ENCODE measurements at places on chromosomes 16 and 17.

DNA sequence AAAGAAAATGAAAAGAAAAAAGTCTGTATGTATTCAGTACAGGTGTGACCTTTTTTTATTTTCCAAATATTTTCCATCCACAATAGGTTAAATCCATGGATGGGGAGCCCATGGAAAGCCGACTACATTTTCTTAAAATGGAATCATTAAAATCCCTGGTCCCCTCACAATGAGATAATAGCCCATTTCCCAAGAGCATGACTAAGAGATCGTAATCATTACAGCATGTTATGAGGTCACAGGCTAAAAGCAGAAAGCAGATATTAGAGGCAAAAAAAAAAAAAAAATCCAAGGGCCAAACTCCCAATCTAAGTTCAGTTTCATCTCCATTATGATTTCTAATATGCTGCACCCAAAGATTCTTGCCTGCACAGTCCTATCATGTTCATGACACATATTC is 44.7 kb downstream of the CYTH1 start:
- no peak for DNase-seq

GRCh38 chr16:1420111-1420539 is 422 bp downstream of the UQCC4 start:
- DNase-seq, result no peak

DNA sequence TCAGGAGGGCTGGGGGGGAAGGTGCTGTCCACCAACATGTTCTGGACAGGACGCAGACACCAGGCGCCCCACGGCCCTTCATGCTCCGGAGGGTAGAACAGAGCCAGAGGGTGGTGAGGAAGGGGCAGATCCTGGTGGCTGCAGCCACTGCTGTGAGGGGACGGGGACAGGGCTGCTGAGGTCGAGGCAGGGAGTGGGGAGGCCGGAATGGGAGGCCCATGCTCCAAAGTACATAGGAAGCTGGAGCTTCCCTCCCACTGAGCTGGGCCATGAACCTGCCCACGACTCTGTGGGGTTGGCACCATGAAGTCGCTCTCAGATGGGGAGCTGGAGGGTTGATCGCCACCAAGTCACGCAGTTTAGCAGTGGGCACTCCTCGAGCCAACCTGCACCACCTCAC is 8.0 kb upstream of the METRNL start:
- DNase-seq, result no peak

DNA sequence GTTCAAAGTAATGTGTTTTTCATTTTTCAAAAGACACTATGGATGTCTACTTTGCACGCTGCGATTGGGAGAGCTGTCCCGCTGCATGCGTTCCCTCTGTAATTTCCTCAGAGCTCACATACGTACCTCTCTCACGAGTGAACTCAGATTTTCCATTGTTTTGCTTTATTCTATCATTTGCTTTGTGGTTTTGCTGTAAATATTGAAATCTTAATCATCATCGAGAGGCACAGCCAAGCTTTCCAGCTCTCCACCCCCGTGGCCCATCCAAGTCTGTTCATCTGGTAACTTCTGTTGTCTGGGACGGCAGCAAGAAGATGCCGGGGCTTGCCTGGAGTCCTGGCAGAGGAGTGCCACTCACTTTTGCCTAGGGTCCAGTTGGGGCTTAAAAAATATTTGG is 21.1 kb downstream of the TMC6 start:
- peak; percentile 12 for DNase-seq

DNA sequence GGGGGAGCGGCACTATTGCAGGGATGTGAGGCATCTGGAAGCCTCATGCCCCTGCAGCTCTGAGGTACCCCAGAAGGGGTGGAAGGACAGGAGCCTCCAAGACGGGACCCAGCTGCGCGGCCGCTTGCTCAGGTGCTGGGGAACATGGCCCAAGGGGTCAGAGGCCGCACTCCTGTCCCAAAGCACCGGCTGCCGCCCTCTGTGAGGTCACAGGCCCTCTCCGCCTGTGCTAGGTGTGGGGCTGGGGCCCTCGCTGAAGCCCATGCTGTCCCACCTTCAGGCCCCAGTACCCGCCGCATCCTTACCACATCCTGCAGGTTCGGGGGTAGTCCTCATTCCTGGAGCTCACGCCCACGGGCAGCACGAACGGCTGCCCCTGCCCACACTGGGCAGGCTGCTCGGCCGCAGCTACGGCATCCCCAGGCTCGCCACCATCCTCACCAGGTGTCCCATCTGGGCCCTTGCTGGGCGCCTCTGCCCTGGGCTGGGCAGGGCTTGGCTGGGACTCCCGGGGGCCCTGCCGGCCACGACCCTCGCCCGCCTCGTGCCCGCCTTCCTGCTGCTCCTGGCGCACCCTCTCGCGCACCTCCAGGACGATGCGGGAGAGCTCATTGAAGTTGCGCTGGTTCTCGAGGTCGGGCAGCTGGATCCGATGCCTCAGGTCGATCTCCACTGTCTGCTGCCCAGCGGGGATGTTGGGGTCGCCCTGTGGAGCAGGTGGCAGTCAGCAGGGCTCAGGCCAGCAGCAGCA is 16.6 kb upstream of the C16orf95 start:
- DNase-seq, result no peak
